ENCODE measurements at places on chromosomes 2 and 18.

- no peak for DNase-seq
These were observed 74.7 kb downstream of the MERTK start for GRCh38 chr2:111972955-111973565.

DNA sequence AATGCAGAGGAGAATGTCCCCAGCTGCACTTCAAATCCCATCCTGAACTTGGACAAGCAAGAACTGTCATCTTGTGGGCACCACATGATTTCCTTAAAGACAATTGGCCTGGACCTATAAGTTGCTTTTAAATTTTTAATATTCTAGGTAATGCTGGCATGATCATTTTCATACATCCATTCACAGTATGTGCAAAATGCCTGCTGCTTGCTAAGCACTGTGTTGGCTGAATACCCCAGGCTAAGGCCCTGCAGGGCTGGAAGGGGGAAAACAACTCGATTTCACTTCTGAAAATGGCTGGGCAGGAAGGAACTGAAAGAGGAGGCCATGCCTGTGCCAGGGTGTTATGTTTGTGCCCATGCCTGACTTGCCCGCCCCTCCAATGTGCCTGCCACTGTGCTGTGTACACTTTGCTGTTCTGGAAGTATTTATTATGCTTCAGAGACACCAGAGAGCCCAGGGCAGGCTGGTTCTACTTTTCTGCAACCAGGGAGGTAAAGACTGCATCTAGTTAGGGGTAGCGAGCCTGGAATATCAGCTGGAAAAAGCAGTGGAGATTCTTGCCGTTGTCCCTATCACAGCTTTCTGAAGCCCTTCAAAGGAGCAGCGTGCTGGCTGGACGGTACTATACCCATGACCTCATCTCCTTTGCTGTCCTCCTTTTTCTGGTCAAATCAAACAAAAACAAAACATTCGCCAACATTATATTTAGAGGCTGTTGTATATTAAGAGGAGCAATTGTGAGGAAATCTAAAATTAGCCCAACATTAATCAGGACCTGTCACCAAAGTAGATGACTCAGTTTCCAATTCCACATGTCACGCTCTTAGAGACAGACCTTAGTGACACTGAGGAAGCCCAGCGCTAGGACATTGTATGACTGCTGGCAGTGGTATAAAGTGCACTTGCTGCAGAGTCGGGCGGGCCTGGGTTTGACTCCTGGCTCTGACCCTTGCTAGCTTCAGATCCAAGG lies 158.1 kb downstream of the DDX1 start:
- no peak for DNase-seq

DNA sequence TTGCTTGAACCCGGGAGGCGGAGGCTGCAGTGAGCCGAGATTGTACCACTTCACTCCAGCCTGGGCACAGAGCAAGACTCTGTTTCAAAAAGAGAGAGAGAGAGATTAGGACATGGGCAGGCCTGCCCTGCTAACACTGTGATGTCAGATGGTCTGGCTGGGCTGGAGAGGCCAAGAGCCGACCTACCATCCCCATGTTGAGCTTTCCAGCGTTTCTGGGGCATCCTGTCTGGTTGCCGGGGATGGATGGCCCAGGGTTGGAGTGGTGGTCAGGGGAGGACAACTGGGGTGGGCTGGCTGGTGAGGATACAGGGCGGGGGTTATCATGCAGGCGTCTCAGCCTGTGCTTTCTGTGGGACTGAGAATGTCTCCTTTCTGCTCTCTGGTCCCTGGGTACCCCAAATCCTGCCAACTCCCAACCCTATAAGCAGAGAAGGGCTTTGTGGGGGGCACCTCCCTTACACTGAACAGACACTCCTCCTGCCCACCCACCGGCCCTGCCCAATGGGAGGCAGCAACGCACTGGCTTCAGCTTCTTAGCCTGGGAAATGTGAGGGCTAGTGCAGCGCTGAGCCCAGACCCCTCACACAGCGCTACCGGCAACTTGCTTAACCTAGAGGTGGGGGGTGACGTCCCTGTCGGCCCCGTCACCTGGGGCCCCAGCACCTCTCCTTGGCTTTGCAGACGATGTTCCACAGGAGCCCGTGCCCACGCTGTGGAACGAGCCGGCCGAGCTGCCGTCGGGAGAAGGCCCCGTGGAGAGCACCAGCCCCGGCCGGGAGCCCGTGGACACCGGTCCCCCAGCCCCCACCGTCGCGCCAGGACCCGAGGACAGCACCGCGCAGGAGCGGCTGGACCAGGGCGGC lies 5.4 kb downstream of the SNORC start:
- no peak for DNase-seq

DNA sequence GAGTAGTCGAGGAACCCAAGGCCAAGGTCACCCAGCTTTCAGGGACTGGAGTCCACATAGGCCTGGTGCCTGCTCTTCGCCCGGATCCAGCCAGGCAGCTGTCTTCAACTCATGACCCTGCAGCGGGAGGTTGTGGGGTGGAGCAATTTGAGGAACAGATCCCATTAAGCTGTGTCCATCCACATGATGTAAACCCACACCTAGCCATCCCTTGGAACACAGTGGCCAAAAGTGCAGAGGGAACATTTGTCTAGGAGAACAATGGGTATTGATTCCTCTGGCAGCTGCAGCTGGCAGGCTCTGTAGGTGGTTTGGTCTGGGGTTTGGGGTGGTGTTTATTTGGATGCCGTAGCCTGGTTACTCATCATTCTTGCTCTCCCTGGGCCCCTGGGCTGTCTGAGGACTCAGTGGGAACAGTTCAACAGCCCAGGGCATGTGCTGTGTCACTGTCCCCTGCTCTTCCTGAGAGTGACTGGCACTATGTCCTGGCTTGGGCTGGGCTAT lies 99.4 kb downstream of the TFCP2L1 start:
- DNase-seq, result no peak

- DNase-seq, result no peak
These were observed 657 bp downstream of the SGPP2 start for GRCh38 chr2:222424729-222425671.

- DNase-seq, result no peak
These were observed 131.2 kb upstream of the RMP24 start for GRCh38 chr18:35841283-35841682.

DNA sequence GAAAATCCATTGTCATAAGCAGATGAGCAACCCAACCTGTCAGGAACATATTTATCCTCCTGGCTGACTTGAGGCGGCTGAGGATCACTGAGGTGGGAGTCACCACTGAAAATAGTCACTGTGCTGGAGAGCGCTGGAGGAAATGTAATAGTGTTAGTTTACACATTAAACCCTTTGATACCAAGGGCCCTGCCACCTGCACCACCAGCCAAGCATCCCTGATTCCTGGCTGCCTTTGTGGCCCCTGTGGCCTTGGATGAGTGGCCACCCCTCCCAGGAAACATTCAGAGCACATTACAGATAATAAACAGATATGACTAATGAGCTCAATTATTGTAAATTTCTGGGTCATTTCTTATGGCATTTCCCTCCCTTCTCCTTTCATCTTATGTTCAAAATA lies 105.9 kb downstream of the LYPD1 start:
- no peak for DNase-seq

DNA sequence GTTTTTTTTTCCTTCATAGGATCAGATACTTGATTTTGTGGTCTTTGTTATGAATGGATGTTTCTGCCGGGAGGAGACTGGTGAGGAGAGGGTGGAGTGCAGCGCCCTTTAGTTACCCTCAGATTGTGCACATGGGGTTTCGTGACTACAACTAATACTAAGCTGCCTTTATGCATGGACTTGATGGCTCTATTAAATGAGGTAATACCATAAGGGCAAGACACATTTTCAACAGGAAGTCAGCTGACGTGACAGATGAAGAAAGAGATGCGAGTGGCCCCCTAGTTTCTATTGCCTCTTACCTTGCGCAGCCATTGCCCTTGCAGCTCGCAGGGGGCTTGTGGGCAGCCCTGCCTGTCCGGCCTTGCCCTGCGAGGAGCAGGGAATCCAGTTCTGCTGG lies 24.4 kb downstream of the ZNF407 start:
- DNase-seq, result no peak

- no peak for DNase-seq
These were observed 33.8 kb upstream of the GALNT5 start for GRCh38 chr2:157223624-157224205.

DNA sequence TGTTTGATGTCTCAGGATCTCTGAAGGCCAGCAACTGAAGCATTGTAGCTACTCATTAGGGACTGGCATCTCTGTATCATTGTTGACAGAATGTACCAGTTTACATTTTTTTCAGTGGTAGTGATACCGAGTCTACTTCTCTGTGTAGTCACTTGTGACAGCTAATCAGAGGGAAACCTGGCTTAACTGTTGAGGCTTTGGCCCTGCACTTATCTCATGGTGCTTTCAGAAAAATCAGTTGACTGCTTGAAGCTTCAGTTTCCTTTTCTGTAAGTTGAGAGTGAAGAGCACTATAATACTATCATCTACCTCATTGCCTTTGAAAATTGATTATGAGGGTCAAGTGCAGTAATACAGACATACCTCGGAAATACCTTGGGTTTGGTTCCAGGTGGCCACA lies 90.0 kb downstream of the COMMD1 start:
- DNase-seq, result no peak

GRCh38 chr2:82215212-82215611 lies 1910.7 kb upstream of the LRRTM1 start:
- DNase-seq, result no peak

- DNase-seq, result no peak
These were observed 301.8 kb upstream of the ID2 start for GRCh38 chr2:8380026-8380425.

DNA sequence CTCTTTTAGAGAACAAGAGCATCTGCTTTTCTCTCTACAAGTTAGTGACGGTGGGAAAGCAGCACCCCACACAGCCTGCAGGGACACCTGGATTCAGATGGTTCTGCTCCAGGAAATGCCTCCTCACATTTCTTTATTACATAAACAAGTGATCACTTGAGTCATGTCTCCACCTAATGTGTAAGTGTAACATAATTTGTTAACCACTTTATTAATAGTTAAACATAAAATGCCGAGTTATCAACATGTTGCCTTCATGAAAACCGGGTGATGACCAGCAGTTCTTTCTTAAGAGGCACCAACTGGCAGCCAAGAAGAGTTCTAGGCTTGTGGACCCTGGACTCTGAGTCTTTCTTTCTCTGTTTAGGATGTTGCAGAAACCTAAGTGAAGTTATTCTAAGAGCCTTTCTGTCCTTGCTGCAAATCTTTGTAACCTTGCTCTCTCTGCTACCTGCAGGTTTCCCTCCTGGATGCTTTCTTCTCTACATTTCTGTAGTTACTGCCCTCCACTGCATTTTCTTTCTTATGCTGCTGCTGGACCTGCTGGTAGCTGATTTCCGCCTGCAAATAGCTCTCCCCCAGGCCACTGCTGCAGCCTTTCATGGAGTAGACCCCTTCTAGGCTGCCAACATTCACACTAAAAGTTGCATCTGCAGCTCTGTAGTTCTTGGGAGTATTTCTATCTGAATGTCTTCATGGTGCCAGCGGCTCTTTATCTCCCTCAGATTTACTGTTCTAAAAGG lies 24.3 kb downstream of the UPP2 start:
- no peak for DNase-seq

GRCh38 chr2:21515903-21516302 lies 392.1 kb downstream of the TDRD15 start:
- DNase-seq, result no peak

GRCh38 chr18:76922107-76922506 lies 99.8 kb downstream of the ZNF236 start:
- DNase-seq, result no peak

DNA sequence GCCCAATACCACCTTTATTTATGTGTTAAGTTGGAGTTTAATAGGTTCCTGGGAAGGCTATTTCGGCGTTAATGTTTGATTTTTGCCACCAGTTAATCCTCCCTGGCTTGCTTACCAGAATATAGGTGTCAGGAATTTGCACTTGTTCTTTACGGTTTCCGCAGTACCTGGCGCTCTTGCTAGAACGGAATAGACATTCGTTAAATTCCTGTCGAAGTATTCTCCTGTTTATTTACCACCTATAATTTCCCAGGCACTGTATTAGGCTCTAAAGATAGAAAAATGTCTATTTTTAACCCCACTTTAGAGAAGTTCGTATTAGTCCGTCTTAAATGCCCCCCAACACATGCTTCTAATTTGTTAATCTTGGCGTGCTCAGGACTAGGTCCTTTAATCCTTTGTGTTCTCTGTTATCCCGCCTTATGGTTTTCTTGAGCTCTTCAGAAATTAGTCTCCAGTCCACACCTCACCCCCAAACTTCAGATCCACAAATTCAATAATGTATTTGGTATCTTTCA lies 575 bp downstream of the CCDC150 start:
- no peak for DNase-seq

- no peak for DNase-seq
These were observed 177.4 kb upstream of the MMADHC start for GRCh38 chr2:149765003-149765402.

DNA sequence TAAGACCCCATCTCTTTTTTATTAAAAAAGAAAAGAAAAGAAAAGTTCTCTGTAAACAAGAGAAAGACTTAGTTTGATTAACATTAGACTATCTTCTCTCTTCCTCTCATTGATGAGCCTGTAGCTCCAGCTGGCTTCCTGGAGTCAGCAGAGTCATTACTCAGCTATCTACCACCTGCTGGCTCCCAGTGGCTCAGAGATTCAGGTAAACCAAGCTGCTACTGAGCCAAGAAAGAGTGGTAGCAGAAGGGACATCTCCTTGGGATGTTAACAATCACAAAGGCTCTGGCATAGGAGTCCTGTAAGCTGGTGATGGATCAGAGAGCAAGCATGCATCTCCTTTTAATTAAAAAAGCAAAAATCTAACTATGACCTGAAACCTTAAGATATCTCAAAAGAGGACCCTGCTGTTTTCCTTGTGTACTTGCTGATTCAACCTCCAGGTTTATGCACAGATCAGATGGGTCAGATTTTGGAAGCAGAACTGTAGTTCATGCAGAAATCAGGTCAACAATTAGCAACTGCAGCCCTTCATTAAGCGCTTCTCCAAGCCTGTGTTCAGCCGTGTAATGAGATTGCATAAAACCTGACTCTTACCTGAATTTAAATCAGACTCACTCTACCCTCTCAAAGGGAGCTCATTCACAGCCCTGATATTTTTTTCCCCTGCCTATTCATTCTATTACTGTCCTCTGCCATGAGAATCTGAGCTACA lies 225.8 kb downstream of the RNF152 start:
- no peak for DNase-seq

DNA sequence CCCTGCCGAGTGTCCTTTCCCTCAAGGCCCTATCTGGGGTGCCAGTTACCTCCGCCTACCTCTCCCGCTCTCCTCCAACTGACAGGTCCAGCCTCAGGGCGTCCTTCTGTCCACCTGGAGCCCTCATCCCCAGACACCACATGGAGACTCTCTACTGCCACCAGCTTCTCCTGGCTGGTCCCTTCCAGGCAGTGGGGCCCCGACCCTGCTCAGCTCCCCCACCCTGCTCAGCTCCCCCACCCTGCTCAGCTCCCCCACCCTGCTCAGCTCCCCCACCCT lies 74.0 kb upstream of the ODC1 start:
- DNase-seq, result no peak

GRCh38 chr18:9855681-9856080 lies 30.1 kb upstream of the TXNDC2 start:
- DNase-seq, result no peak

DNA sequence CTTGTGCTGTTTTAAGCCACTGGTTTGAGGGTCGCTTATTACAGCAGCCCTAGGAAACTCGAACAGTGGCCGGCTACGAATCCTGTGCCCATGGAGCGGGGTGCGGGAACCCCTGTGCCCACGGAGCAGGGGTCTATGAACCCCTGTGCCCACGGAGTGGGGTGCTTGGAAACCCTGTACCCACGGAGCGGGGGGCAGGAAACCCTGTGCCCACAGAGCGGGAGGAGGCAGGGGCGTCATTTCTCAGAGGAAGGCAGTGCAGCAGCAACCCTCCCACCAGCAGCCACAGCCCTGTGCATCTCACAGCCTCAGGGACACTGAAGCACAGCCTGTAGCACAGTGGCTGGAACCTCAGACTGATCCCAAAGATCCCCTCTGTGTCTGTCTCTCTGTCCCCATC lies 34.2 kb upstream of the GPC1 start:
- no peak for DNase-seq

All from AG04449 (cell line).